ENCODE measurements at places on chromosomes 6 and 20.

DNA sequence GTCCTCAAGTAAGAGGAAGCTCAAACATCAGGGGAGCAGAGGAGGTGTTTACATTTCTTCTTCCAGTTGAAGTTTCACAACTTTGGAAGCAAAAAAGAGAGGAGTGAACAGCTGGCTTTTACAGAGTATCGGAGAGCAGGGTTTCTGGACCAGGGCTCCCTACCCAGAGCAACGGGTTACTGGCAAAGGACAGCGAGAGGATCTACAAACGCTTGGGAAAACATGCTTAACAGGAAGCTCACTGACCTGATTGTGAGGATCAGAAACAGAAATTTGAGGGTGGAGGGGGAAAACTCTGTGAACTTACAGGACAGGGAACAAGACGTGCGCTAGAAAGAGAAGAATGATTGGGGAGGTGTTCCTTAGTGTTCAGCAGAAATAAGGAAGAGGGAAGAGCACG lies 85.7 kb upstream of the TAB2 start:
- DNase-seq, result no peak

DNA sequence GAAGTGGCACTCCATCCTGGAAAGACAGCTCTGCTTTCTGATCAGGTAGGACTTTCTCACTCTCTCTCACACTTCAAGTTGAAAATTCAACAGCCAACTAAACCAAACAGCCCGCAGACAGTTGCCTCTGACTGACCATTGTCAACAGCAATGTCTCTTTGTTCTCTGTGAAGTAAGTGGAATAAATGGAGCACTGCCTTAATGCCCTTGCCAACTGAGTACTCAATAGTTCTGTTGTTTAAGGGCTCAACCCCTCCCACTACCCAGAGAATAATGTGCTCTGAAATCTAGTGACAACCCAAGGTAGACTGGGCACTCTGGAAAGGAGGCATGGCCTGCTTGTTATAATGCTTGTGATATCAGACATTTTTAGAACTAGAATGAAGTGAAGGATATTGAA lies 16.8 kb upstream of the BCLAF1 start:
- DNase-seq, result no peak

DNA sequence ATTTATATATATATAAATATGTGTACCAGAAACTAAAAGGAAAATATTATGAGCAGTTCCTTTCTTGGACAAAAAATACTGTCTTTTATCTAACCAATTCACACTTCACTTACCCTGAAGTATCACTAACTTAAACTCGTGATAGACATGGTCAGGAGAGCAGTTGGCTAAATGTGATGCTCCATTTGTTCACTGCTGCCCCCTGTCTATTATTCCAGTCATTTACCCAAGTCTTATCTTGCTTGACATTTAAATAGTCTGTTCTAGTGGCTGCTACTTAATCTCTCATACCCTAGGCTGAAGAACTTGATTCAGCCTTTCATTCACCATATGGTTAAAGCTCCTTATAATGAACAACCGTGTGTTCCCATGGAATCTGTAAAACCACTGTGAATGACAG lies 789.6 kb upstream of the EYS start:
- DNase-seq, result no peak

GRCh38 chr6:82645536-82646230 lies 282.1 kb downstream of the TPBG start:
- no peak for DNase-seq

GRCh38 chr6:37956711-37957275 lies 137.3 kb downstream of the ZFAND3 start:
- no peak for DNase-seq

- no peak for DNase-seq
Observed at GRCh38 chr20:2697768-2698167, 5.2 kb downstream of the EBF4 start.

DNA sequence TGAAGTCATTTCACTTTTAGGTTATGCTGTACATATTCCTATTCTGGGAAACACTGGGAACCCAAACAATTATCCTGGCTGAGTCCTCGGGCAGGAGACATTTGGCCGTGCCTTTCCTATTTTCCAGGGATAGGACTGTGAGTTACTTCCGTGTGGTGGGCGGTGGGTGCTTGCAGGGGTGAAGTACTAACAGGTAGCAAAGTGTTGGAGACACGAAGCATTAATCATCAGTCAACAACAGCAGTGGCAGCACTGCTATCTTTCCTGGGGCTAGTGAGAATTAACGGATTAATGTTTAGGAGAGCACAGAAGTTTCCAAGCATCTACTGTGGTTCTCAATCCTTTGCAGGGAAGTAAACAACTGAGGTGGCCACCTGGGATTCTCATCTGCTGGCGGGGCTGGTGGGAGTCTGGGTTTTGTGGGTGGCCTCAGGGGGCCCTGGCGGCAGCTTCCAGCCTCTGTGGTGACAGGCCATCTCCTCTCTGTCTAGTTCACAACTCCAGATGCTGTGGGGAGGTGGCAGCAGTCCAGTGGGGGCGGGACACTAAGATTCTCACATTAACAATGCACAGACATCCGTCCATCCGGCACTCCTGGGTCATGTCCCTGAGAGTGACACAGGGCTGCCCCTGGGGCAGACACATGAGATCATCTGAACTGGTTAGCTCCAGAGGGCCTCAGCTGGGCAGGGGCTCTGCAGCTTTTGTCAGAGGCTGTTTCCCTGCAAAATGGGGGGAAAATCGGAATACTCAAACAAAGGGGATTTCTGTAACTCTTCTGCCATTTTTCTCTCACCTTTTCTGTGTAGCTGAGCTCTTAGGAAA lies 90.9 kb downstream of the GJA10 start:
- DNase-seq, result no peak

GRCh38 chr20:10978713-10979112 lies 304.9 kb upstream of the JAG1 start:
- no peak for DNase-seq

DNA sequence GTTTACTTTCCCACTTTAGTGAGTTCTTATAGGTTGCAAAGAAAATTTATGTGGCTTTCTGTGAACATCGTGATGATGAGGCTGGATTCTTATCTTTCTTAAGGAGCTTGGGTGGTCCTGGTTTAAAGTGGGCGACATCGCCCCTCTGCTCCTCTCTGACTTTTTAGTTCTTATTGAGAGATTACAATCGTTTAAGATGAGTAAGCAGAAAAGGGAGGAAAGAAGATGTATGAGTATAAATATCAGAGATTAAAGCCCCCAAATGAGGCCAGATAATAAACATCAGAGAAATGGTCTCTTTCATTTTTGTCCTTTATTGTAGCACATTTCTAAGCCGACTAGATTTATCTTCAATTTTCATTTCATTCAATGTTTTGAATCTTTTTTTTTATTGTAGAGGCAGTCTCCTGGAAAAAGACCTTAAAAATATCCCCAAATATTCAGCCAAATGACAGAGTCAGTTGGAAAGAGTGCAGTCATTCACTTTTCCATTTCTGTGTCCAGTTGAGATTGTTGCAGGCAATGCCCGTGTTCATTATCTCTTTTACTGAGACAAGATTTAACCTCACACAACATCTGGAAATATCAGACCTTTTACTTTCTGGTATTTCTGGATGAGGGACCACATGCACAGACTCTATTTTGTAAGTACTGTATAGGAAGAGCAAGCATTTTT lies 62.0 kb upstream of the PDE7B start:
- no peak for DNase-seq

- no peak for DNase-seq
Observed at GRCh38 chr6:39758905-39759605, 33.1 kb upstream of the DAAM2 start.

DNA sequence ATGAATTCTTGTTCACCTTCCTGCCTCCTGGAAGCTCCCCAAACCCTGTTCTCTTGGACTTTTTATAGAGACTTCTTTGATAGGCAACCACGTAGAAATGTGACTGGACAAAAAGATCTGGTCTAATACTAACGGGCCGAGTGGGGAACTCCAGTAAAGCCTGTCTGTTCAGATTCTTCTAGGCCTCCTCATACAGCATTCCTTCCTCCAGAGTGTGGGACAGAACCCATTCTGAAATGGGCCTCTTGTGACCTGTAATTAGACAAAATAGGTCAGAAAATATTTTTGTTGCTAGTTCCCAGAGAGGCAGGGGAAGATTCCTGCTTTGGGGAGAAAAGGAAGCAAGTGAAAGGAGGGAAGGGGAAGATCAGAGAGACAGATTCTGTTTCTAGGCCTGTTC lies 374.3 kb downstream of the CDH26 start:
- DNase-seq, result no peak

DNA sequence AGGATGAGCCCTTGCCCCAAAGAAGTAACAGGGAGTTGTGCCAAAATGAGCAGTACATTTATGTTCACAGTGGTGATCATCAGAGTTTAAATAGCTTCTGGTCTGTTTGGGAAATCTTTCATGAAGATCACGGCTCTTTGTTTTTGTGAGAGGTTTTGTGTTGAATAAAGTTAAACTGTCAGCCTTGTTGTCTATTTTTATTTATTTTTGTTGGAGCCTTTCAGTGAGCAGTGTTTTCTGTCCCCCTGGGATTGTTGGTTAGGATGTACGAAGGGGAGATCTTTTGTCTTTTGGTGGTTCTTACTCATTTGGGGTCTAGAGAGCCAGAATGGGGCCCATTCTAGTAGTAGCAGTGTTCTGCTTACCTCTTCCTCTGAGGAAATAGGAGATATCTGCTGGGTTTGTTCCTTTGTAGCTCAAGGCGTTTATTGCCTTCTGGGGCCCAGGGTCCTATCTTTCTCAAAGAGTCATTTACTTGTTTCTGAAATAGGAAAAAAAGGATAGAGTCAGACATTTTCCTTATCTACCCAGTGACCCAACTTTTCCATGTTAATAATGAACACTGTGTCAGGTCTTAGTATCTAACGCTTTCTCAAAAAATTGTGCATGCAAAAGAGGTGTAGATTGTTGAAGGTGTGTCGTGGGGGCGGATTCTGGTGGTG lies 157.4 kb downstream of the JARID2 start:
- no peak for DNase-seq

- no peak for DNase-seq
Observed at GRCh38 chr6:119800526-119800925, 451.0 kb upstream of the MAN1A1 start.

DNA sequence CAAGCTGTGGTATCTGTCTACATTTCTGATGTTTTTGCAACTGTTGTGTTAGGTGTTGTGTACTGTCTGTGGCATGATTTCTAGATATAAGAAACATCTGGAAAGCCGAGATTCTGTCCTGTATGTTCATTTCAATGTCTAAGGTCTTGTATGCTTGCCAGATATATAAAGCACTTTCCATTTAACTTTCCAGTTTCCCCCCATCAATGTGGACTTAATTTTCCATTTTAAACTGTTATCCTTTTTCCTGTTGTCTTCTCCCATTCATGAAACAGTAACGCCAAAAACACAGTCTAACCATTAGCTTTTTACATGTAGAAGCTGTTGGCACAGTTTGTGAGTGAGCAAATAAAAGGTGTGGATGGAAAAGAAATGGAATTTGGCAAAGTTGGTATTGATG lies 181.6 kb downstream of the FARS2 start:
- DNase-seq, result no peak

GRCh38 chr20:15374682-15375081 lies 1037.3 kb upstream of the FLRT3 start:
- no peak for DNase-seq

- DNase-seq, result no peak
Observed at GRCh38 chr6:43623880-43624785, 4.9 kb downstream of the GTPBP2 start.

GRCh38 chr20:31930779-31931178 lies 21.1 kb downstream of the PDRG1 start:
- DNase-seq, result no peak

GRCh38 chr6:733431-734219 lies 40.7 kb upstream of the EXOC2 start:
- no peak for DNase-seq

All from activated CD4-positive, CD25-positive, alpha-beta regulatory T cell (primary cell).